ENCODE measurements at places on chromosomes 3 and 15. TPM values are rescaled to one million over a fixed set of nuclear protein-coding genes. Genes with fewer than 3 reads are reported as not detected.
A peak's percentile ranks its signal among the peaks of the same experiment; 100 is the strongest.

- H3K36me3 ChIP-seq, result no peaks in the 10 kb centered on the region
- no peak overlapping the region for H3K27ac ChIP-seq
- no peak overlapping the region for H3K4me3 ChIP-seq
- no peak for DNase-seq
- no peaks in the 10 kb centered on the region for H3K27me3 ChIP-seq
These were observed 16.8 kb upstream of the CRBN start for GRCh38 chr3:3196148-3196861.

GRCh38 chr3:23921052-23921511 is 4.2 kb downstream of the RPL15 start:
- no peaks in the 10 kb centered on the region for H3K27me3 ChIP-seq
- H3K27ac ChIP-seq, result no peak overlapping the region
- no peaks in the 10 kb centered on the region for H3K36me3 ChIP-seq
- peaks cover 7% of the 10 kb centered on the region for H3K4me1 ChIP-seq

GRCh38 chr3:196399485-196399945 is 32.7 kb downstream of the UBXN7 start:
- H3K27me3 ChIP-seq, result no peaks in the 10 kb centered on the region
- H3K4me3 ChIP-seq, result no peak overlapping the region
- H3K27ac ChIP-seq, result no peak overlapping the region
- no peaks in the 10 kb centered on the region for H3K4me1 ChIP-seq

DNA sequence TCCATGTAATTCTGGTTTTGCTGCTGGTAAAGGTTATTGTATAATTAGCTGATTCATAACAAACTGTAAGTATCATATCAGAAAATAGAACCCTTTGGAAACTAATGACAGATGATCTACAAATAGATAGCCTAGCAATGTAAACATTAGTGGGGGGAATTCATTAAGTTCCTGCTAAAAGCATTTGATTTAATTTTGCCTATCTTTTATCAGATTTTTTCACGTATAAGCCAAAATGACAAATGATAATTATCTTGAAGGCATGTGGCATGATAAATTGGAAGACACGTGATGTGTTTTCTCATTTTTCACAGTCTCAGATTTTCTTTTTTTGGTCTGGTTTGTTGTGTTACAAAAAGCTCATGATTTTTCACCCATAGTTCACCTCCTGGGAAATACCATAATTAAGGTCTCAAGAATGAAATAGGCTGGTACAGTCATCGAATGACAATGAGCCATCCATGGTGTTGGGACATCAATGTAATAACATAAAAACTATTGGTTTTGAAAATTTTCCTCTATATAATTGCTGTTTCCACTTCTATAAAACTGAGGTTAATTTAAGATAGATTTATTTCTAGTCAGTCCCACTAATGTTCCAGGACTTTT is 325.9 kb upstream of the TBL1XR1 start:
- no peak overlapping the region for H3K27ac ChIP-seq
- no peak overlapping the region for H3K4me3 ChIP-seq
- H3K4me1 ChIP-seq, result no peaks in the 10 kb centered on the region
- H3K36me3 ChIP-seq, result no peaks in the 10 kb centered on the region
- no peaks in the 10 kb centered on the region for H3K27me3 ChIP-seq

DNA sequence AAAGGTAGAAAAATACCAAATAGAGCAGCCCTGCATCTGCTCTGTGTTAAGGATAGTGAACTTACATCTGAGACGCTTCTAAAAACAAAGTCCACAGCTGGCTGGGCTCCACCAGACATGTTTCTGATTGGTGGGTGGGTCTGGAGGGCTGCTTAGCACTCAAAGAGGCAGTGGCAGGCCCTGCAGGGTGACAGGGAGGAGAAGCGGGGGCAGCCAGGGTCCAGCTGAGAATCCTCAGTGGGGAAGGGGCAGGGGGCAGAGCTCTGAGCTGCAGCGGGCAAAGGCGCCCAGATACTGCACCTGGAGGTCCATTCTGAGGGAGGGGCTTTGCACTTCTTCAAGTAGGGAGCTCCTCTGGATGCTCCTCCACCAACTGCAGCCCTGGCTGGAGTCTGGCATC is 28.1 kb downstream of the PRR23E start:
- no peak for DNase-seq
- H3K27ac ChIP-seq, result no peak overlapping the region
- peaks cover 4% of the 10 kb centered on the region for H3K27me3 ChIP-seq
- H3K36me3 ChIP-seq, result no peaks in the 10 kb centered on the region
- no peak overlapping the region for H3K4me3 ChIP-seq

DNA sequence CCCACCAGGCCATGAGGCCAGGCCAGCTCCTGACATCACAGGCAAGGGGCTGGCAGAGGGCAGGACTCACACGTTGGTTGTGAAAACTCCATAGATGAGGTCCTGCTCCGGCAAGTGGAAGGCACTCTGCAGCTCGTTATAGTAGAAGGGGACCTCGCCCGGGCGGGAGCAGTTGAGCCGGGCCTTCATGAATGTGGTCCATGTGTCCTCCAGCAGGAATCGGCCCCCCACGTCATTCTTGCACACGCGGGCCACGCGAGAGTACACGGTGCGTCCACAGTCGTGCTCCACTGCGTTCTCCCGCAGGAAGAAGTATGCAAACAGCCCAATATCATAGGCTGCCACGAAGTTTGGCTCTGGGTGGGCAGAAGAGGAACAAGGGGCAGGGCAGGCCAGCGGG is 101.2 kb downstream of the SEMA5B start:
- H3K36me3 ChIP-seq, result no peaks in the 10 kb centered on the region
- no peaks in the 10 kb centered on the region for H3K4me1 ChIP-seq
- H3K27ac ChIP-seq, result no peak overlapping the region
- no peak for DNase-seq

GRCh38 chr3:75332794-75333193 is 331.3 kb upstream of the FRG2C start:
- no peak for DNase-seq
- H3K4me1 ChIP-seq, result peaks cover 9% of the 10 kb centered on the region
- no peak overlapping the region for H3K4me3 ChIP-seq
- H3K27ac ChIP-seq, result no peak overlapping the region
- no peaks in the 10 kb centered on the region for H3K36me3 ChIP-seq
- H3K27me3 ChIP-seq, result no peaks in the 10 kb centered on the region

GRCh38 chr3:42961633-42962032 is 17.5 kb upstream of the GASK1A start:
- H3K27ac ChIP-seq, result no peak overlapping the region
- no peaks in the 10 kb centered on the region for H3K36me3 ChIP-seq
- DNase-seq, result no peak
- H3K4me1 ChIP-seq, result no peaks in the 10 kb centered on the region
- H3K27me3 ChIP-seq, result no peaks in the 10 kb centered on the region
- H3K4me3 ChIP-seq, result no peak overlapping the region

GRCh38 chr15:78177447-78177873 is 28.3 kb downstream of the IDH3A start:
- no peak overlapping the region for H3K4me3 ChIP-seq
- H3K27ac ChIP-seq, result no peak overlapping the region
- no peaks in the 10 kb centered on the region for H3K27me3 ChIP-seq
- DNase-seq, result peak; percentile 43
- peaks cover 8% of the 10 kb centered on the region for H3K36me3 ChIP-seq

- H3K27me3 ChIP-seq, result no peaks in the 10 kb centered on the region
- DNase-seq, result no peak
- no peaks in the 10 kb centered on the region for H3K4me1 ChIP-seq
- no peaks in the 10 kb centered on the region for H3K36me3 ChIP-seq
- no peak overlapping the region for H3K27ac ChIP-seq
These were observed 68.4 kb downstream of the CLDN11 start for GRCh38 chr3:170487031-170487430.

- H3K4me1 ChIP-seq, result peaks cover 9% of the 10 kb centered on the region
- peaks cover 5% of the 10 kb centered on the region for H3K36me3 ChIP-seq
- H3K27ac ChIP-seq, result peak overlapping the region; percentile 99
- peak overlapping the region; percentile 96 for H3K4me3 ChIP-seq
- peak; percentile 71 for DNase-seq
These were observed 603 bp downstream of the EIF1B start for GRCh38 chr3:40309925-40310695.

- H3K27me3 ChIP-seq, result no peaks in the 10 kb centered on the region
- H3K4me1 ChIP-seq, result peaks cover 12% of the 10 kb centered on the region
- no peaks in the 10 kb centered on the region for H3K36me3 ChIP-seq
- no peak for DNase-seq
- no peak overlapping the region for H3K27ac ChIP-seq
These were observed 5.7 kb upstream of the CSPG4 start for GRCh38 chr15:75718328-75718727.

DNA sequence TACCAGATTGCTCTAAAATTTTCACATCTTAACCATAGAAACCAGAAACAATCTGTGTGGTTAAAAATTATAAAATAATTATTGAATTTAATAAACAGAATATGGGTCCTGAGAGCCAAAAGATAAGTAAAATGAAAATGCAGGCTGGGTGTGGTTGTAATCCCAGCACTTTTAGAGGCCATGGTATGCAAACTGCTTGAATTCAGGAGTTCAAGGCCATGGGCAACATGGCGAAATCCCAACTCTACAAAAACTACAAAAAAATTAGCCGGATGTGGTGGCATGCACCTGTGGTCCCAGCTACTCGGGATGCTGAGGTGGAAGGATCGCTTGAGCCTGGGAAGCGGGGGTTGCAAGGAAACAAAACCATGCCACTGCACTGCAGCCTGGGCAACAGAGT is 236.1 kb downstream of the STAG1 start:
- no peaks in the 10 kb centered on the region for H3K36me3 ChIP-seq
- H3K27me3 ChIP-seq, result no peaks in the 10 kb centered on the region
- no peak overlapping the region for H3K4me3 ChIP-seq
- H3K27ac ChIP-seq, result no peak overlapping the region
- DNase-seq, result no peak

DNA sequence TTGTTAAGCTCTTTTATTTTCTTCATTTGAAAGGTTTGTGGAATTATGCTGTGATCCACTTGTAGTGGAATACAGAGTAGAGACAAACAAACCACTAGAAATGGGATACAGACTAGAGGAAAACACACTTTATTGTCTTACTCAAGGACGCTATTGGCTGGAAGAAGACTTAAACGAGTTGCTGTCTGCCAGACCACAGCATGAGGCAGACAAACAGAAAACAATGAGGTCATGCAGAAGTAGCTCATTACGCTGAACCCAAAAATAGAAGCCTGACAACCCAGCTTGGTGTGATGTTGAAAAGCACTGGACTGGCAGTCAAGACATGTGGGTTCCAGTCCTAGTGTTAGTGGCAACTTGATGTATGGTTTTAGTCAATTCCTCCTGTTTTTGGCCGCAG is 62.4 kb upstream of the P3H2 start:
- no peak overlapping the region for H3K4me3 ChIP-seq
- no peaks in the 10 kb centered on the region for H3K4me1 ChIP-seq
- no peak for DNase-seq
- H3K27ac ChIP-seq, result no peak overlapping the region
- H3K36me3 ChIP-seq, result no peaks in the 10 kb centered on the region
- H3K27me3 ChIP-seq, result no peaks in the 10 kb centered on the region

DNA sequence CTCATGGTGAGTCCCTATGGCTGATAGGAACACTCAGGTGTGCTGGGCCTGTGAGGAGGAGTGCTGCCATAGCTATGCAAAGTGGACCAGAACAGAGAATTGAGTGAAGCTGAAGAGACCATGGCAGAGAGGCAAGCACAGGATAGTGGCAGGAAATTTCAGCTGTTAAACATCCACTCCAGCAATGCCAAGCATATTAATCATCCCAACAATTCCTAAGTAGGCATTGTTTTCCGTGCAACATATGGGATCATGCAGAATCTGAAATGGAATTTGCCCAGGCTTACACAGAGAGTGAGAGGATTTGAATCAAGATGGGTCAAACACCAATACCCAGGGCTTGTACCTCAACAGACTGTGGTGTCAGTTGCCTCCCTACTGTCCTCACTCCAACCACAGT is 582.6 kb upstream of the UBE2E2 start:
- no peak overlapping the region for H3K4me3 ChIP-seq
- DNase-seq, result no peak
- no peaks in the 10 kb centered on the region for H3K36me3 ChIP-seq
- no peaks in the 10 kb centered on the region for H3K4me1 ChIP-seq

- no peak overlapping the region for H3K27ac ChIP-seq
- no peak overlapping the region for H3K4me3 ChIP-seq
- no peaks in the 10 kb centered on the region for H3K36me3 ChIP-seq
- H3K4me1 ChIP-seq, result no peaks in the 10 kb centered on the region
- no peaks in the 10 kb centered on the region for H3K27me3 ChIP-seq
These were observed 80.2 kb downstream of the BFSP2 start for GRCh38 chr3:133479895-133480669.

DNA sequence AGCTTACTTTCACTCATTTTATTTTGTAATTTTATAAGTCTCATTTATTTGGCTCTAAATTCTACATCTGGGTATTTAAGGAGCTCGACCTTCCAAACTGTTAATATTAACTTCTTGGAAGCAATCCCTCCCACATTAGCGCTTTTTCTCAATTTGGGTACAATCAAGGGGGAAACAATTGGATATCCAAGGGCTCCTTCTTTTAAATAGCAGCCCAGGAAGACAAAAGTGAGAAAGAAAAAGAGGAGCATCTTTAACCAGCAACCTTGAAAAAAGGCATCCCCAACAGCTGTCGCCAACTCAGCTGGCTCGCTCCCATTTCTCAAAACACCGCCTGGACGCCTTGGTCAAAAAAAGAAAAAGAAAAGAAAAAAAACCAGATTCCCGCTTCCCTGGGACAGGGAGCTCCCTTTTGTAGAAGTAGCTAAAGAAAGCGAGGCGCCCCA is 873 bp downstream of the C3orf70 start:
- no peaks in the 10 kb centered on the region for H3K4me1 ChIP-seq
- DNase-seq, result no peak
- peaks cover 6% of the 10 kb centered on the region for H3K27me3 ChIP-seq
- H3K27ac ChIP-seq, result peak overlapping the region; percentile 88
- H3K36me3 ChIP-seq, result no peaks in the 10 kb centered on the region
- H3K4me3 ChIP-seq, result peak overlapping the region; percentile 64

GRCh38 chr3:30341079-30341478 is 265.3 kb upstream of the TGFBR2 start:
- no peak for DNase-seq
- peaks cover 20% of the 10 kb centered on the region for H3K4me1 ChIP-seq
- H3K27me3 ChIP-seq, result no peaks in the 10 kb centered on the region
- H3K36me3 ChIP-seq, result no peaks in the 10 kb centered on the region
- H3K27ac ChIP-seq, result no peak overlapping the region

Gene CMTM8
- 6.4 TPM for polyA plus RNA-seq

Gene MYO9A
- polyA plus RNA-seq, result 3.2 TPM

Gene STRIT1
- 0.18 TPM for polyA plus RNA-seq

Gene GOLGA6L1
- polyA plus RNA-seq, result not detected

Gene SCAPER
- polyA plus RNA-seq, result 12.0 TPM

Gene GOLGA8Q
- polyA plus RNA-seq, result 1.9 TPM

Gene CHCHD4
- polyA plus RNA-seq, result 19.0 TPM
